Hindlimb muscle (tissue), 1 donor: ENCODE measurements at places on chromosomes 4 and X. TPM values are rescaled to one million over a fixed set of nuclear protein-coding genes. Genes with fewer than 3 reads are reported as not detected.

MAGEA1 gene
- polyA plus RNA-seq = not detected

OPRPN gene
- not detected for polyA plus RNA-seq

ARHGAP36 gene
- polyA plus RNA-seq = 522 TPM

RRAGB gene
- 18.3 TPM for polyA plus RNA-seq

UCHL1 gene
- polyA plus RNA-seq = 20.8 TPM

CYBB gene
- 22.6 TPM for polyA plus RNA-seq
